ENCODE measurements at places on chromosomes 16 and 17.
A peak's percentile ranks its signal among the peaks of the same experiment; 100 is the strongest.

GRCh38 chr16:66905633-66906539 lies 12.8 kb downstream of the CDH16 start:
- DNase-seq: no peak

DNA sequence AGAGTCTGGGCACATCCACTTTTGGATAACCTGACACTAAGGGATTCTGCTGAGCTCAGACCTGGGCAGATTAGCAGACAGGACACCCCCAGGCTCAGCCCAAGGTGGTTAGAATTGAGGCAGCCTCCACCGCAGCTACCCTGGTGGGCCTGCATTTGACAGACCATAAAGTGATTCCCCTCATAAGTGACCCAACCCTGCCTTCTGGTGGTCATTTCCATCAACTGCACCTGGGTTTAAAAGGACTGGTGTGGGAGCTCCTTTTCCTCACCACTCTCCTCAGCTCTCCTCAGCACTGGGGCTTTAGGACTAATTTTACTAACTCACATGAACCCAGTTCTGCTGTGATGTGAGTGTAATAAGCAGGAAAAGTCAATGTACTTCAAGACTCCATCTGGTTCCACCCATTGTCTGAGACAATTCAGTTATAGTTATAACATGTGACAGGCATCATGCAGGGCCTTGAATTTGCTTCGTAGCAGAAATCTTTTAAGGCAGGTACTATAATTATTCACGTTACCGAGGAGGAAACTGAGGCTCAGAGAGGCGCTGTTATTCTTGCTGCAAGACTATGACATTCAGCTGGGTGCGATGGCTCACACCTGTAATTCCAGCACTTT lies 42.5 kb downstream of the MYH3 start:
- DNase-seq: peak; percentile 27

DNA sequence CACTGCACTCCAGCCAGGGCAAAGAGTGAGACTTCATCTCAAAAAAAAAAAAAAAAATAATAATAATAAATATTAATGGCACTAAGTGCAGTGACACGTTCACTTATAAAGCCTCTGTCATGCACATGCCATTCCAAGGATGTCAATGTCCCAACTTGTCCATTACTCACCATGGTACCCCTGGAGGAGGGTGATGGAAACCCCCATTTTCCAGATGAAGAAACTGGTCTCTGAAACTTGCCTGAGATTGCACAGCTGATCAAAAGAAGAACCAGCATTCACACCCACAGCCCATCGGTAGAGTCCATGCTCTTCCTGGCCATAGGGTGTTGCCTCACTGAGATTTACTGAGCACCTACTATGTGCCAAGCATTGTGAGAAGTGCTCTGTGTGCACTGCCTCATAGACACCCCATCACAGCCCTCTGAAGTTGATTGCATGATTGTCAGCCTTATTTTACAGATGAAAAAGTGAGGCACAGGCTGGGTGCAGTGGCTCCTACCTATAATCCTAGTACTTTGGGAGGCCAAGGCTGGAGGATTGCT lies 123.7 kb downstream of the ABCC1 start:
- no peak for DNase-seq

DNA sequence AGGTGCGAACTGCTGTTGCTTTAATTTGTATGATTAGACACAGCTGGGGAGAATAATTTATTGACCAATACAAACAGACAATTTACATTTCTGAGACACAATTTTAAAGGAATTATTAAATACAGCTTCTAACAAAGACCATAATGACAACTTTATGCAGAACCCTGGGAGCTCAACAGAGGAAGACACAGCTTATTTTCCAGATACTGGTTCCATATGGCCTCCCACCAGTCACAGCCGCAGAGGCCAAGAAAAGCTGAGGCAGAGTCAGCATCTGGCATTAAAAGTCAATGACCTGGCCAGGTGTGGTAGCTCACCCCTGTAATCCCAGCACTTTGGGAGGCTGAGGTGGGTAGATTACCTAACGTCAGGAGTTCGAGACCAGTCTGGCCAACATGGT lies 66.1 kb upstream of the BCAR1 start:
- no peak for DNase-seq

DNA sequence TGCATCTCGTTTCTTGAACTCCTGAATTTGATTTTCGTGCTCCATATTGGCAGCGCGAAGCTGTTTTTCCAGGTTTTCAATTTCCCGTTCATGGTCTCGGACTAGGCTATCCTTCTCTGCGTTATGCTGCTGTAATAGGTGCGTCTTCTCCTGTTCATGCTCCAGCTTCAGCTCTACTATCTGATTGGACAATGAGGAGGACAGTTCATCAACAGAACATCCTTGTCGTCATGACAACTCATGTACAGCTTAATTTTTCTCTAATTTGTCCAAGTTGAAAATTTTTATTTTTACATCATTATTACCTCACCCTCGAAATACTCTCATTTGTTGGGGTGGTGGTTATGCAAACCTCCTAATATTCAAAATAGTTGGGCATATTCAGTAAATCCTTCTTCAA lies 289.8 kb downstream of the CEP112 start:
- DNase-seq: no peak

DNA sequence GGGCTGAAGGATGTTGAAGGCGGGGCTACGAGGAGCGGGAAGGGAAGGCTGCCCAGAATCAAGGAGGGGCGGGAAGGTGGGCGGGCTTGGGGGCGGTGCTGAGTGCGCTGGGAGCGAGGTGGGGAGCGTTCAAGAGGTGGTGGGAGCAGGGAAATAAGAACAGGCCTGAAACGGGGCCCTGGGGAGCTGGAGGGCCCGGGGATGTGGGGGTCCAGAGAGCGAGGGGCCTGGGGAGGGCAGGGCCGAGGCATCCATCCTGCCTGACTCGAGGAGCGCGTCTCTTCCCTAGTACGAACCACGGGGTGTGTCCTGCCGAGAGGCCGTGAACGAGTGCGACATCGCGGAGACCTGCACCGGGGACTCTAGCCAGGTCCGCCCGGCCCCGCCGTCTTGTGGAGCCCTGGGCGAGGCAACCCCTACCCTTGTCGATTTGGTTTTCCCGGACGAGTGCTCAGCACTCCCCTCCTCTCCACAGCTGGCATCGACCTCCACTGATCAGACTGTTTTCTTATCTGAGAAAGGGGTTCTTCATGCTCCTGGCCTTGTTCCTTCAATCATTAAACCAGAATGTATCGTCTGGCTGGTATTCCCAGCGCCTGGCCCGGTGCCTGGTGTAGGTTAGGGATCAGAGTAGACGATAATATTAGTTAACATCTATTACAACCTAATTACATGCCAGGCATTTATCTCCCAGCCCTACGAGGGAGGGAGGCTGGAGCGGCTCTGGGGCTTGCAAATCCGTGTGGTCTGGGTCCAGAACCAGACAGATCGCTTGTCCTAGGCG lies 17.2 kb downstream of the ADAM11 start:
- no peak for DNase-seq

DNA sequence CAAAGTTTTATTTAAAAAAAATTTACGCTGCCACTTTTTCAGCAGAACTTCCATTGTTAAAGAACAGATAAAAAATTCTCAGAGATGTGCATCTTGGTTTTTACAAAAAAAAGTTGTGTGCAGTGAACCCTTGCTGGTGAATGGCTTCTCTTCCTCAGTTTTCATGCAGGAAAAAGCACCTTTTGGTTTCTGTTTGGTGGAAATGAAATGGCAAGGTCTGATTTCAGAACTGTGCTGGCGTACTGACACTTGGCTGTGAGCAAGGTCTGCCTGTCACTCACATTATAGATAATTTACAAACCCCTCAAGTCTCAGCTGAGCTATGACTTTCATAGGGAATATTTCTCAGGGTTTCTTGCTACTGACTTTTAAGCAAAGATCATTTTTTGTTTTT lies 5.7 kb upstream of the SALL1 start:
- DNase-seq: no peak

GRCh38 chr16:67683767-67684166 lies 17.2 kb downstream of the C16orf86 start:
- no peak for DNase-seq

DNA sequence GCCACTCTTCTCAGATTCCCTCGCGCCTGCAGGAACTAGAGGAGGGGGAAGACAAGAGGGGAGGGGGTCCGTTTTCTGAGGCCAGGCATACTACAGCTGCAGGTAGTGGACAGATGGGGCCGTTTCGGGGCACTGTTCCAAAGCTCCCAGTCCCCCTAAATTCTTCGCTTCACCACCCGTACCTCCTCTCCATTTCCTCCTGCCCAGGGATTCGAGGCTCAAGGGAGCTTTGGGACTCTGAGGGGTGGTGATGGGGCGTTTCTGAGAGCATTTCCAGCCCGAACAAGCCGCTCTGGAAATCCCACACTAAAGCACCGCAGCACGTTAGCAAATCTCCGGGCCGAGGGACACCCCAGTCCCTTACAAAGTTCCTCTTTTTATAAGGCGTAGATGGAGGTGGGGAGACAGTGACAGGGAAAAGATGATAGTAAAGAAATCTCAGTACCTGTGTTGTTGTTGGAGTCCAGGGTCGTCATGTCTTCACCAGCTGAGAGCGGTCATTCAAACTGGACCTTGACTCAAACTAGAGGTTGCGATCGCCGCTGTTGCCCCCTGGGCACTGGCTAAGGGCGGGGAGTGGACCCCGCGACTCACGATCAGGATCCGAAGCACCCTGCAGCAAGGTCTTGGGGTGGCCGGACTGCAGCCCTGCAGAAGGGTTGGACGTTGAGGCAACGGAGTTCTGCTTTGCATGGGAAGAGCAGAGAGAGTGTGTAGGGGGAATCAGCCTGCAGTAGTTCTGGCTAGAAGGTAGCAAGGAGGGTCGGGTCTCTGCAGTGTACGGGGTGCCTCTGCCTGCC lies 570 bp downstream of the NR1D1 start:
- DNase-seq: no peak

DNA sequence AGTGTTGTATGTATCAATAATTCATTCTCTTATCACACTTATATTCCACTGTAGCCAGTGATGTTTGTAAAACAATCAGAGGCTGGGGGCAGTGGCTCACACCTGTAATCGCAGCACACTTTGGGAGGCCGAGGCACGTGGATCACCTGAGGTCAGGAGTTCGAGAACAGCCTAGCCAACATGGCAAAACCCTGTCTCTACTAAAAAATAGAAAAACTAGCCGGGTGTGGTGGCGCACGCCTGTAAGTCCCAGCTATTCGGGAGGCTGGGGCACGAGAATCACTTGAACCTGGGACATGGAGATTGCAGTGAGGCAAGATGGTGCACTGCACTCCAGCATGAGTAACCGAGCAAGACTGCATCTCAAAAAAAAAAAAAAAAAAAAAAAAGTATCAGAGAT lies 217.0 kb downstream of the CPPED1 start:
- no peak for DNase-seq

- DNase-seq: peak; percentile 86
Observed at GRCh38 chr16:29700253-29700987, 21.4 kb downstream of the QPRT start.

- no peak for DNase-seq
Observed at GRCh38 chr16:74922150-74923138, 62.5 kb downstream of the WDR59 start.

DNA sequence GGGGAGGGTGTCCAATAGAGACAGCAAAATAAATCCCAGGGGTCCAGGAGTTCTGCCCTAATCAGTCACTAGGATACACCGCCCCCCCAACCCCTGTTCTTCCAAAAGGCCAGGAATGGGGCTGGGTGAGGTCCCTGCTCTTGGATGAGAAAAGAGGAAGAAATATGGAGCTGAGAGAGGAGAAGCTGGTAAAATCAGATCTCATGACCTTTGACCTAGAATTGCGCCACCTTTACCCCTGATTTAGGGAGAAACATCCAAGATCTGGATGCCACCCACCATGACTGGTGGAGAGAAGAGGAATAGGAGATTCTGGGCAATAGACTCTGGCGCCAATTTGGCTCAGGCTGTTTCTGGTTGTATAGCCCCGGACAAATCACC lies 707 bp upstream of the CACNB1 start:
- no peak for DNase-seq

DNA sequence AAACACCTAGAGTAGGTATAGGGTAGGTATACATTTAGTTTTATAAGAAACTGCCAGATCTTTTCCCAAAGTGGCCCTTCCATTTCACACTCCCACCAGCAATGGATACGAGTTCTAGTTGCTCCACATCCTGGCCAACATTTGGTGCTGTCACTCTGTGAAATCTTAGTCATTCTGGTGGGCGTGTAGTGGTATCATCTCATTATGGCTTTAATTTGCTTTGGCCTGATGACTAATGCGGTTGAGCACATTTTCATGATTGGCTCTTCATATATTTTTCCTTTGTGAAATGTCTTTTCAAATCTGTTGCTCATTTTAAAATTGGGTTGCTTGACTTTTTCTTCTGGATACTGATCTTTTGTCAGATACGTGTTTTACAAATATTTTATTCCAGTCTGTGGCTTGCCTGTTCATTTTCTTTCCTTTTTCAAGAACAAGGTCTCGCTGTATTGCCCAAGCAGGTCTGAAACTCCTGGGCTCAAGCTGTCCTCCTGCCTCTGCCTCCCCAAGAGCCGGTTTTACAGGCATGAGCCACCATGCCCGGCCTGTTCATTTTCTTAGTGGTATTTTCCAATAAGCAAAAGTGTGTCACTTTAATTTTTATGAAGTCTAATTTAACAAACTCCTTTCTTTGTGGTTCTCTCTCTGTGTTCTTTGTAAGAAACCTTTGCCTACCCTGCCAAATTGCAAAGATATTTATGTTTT lies 192.4 kb downstream of the SEC14L1 start:
- no peak for DNase-seq

DNA sequence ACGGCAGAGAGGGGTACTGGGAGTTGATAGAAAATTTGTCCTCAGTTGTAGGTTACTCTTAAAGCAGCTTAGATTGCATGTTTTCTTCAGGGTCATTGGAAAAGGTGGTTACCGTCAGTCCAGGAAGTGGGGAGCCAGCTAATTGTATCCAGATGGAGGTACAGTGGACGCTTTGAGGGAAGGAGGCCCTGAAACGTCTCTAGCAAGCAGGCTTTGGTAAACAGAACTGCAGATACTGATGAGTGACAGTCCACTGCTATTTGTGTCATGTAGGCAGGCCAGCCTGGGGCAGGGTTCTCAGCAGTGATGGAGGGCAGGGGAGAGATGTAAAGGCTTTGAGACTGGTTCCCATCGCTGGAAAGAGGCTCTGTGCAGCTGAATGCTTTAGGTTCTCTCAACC lies 30.2 kb upstream of the ST6GALNAC1 start:
- no peak for DNase-seq

- DNase-seq: no peak
Observed at GRCh38 chr17:41917679-41918313, 955 bp downstream of the ACLY start.

DNA sequence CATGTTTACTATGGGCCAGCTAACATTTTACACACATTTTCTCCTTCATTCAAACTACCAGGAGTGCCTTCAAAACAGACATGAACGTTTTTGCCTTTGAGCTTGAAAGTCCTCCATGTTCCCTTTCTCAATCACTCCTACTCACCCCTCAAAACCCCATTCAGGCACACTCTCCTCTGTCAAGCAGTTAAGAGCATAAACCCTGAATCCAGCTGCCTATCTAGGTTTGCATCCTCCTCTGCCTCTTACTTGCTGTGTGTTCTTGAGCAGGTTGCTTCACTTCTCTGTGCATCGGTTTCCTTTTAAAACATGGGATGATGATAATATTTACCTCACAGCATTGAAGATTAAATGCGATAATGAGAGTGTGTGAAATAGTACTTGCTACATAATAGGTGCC lies 215.3 kb downstream of the HAPSTR1 start:
- DNase-seq: no peak

- DNase-seq: no peak
Observed at GRCh38 chr17:45296003-45296832, 20.6 kb downstream of the MAP3K14 start.

GRCh38 chr16:27225536-27226360 lies 22.4 kb downstream of the KDM8 start:
- no peak for DNase-seq

- no peak for DNase-seq
Observed at GRCh38 chr16:61332461-61332860, 703.8 kb downstream of the CDH8 start.

- DNase-seq: no peak
Observed at GRCh38 chr17:57084361-57084801, 665 bp upstream of the AKAP1 start.

Data from H54 (cell line).